DMS79 treated with DMSO at 0.1 percent for 48 hours (cell line): ENCODE measurements at places on chromosomes 3 and 15.

- peak; percentile 1 for DNase-seq
Observed at GRCh38 chr3:73255609-73256029, 194.2 kb downstream of the EBLN2 start.

- no peak for DNase-seq
Observed at GRCh38 chr3:129239991-129240390, 9.4 kb upstream of the COPG1 start.

DNA sequence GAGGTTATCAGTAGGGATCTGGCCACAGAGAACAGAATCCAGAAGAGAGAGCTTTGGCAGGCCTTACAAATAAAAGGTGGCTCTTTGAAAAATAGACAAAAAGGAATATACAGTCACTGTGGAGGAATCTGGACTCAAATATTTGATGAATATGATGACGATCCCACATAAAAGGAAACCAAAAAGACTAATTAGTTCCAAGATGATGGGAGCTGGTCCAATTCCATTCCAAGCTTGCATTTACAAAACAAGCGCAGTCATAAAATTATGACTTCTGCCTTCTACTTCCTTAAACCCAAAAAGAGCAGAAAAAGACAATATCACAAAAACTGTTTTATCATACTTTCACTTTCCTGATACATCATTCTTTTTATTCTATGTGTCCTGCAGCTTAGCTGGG lies 285.8 kb downstream of the DIPK2A start:
- no peak for DNase-seq

DNA sequence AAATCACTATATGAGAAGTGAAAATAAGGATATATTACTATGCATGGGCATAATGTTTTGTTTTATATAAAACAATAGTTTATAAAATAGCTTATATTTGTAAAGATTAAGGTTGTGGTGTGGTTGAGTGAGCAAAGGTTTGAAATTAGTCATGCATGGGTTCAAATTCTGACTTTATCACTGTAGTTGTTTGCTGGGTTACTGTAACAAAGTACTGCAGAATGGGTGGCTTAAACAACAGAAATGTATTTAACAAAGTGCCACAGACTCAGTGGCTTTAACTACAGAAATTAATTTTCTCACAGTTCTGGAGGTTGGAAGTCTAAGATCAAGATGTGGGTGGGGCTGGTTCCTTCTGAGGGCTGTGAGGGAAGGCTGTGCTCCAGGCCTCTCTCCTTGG lies 184.8 kb upstream of the THRB start:
- no peak for DNase-seq

DNA sequence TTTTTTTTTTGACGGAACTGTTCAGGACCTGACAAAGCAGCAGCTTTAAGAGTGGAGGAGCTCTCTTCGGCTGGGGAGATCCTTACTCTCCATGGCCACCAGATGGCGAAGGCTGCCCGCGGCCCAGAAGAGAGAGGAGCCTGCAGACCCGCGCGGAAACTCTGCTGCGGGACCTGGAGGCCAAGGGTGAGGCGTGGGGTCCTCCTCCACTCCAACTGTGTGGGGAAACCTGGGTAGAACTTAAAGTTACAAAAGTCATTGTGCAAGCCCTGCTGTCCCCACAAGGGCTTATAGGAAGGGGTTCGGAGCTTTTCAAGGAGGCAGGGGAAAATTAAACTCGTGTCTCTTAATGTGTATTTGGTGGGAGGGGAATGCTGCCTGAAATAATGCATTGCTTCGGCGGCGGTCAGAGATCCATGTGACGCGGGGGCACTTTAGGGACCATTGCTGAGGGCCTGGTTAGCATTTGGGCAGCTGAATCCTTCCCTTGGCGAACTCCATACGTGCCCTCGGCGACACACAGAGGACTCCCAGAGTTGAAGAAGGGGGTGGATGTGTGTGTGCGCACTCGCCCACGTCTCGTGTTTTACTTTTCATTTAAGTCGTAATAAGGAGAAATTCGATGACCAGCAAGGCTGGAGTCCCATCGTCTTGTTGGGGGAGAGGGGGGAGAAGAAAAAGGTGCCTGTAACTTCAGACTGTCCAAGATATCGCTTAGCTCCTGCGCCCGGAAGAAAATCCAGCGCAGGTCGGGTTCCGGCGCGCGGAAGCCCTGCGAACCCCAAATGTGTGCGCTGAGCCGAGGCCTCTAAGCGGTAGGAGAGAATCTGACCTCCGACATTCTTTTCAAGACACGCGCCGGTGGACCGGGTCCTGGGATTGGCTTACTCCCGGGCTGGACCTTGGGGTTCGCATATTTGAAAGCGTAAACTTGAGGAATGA lies 9.7 kb downstream of the EOMES start:
- DNase-seq = peak; percentile 1

DNA sequence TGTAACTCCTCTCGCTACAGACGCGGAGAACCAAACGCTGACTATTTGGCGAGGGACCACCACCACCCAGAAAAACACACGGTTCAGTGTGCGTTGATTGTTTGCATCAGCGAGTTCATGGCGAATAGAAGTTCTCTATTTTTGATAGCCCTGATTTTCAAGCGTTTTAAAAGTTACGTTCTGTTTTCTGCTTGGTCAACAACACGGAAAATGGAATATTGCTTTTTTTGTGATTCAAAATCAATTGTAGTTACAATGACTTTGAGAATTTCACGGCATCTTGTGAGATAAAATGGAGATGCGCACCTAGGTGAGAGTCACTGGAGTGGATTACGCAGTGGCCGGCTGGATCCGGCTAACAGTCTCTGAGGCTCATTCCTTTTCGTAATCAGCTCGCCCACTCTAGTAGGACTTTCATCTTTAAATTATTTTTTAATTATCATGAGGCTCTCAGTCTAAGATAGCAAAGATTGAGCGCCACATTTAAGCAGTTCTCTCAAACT lies 54.8 kb downstream of the CCDC54 start:
- DNase-seq = peak; percentile 31

GRCh38 chr3:69865925-69866679 lies 126.8 kb downstream of the MITF start:
- no peak for DNase-seq

DNA sequence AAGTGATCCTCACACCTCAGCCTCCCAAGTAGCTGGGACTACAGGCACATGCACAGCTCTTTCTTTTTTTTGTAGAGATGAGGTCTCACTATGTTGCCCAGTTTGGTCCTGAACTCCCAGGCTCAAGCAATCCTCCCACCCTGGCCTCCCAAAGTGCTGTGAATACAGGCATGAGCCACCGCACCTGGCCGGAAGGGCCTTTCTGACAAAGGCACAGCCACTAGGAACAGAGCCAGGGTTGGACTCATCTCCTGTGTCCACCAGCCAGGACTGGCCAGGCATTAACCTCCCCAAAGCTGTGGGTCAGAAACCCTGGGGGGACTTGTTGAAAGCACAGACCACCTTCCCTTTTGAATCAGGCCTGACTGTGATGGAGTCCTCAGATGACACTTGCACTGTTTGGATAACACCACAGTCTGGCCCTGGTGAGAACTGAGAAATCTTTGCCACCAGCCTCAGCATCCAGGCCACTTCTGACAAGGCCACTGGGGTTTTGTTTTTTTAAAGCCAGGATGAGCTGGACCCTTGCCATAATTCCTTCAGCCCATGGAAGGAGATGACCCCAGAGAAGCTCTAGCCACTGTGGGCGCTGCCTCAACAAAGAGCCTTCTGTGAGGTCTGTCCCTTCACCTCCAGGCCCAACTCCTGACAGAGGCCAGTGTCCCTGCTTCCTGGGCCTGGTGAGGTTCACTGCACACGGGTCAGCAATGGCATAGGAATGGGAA lies 4.8 kb downstream of the TKT start:
- no peak for DNase-seq

GRCh38 chr15:85453144-85453872 lies 72.9 kb downstream of the AKAP13 start:
- DNase-seq = no peak

DNA sequence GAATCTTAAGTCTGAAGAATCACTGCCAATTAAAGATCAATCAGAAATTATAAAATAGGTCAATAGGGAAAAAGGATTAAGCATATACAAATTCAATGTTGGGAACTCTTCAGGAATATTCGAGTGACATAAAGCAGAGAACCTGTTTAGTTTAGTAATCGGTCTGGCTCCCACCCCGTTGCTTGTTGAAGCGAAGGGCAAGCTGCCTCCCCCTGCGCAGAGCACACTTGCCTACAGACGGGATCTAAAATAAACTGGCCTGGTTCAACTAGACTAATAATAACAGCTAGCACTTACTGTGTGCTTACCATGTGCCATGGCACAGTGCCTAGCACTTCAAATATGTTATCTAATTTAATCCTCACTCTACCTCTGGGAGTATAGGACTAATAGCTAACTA lies 8.6 kb downstream of the SEMA6D start:
- DNase-seq = peak; percentile 6

GRCh38 chr3:112557976-112558375 lies 3.8 kb downstream of the ATG3 start:
- no peak for DNase-seq

DNA sequence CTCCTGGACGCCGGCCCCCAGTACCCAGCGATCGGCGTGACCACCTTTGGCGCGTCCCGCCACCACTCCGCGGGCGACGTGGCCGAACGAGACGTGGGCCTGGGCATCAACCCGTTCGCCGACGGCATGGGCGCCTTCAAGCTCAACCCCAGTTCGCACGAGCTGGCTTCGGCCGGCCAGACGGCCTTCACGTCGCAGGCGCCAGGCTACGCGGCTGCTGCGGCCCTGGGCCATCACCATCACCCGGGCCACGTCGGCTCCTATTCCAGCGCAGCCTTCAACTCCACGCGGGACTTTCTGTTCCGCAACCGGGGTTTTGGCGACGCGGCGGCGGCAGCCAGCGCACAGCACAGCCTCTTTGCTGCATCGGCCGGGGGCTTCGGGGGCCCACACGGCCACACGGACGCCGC lies 956 bp downstream of the ZIC1 start:
- no peak for DNase-seq

- DNase-seq = no peak
Observed at GRCh38 chr15:52183562-52184173, 7.5 kb downstream of the GNB5 start.

DNA sequence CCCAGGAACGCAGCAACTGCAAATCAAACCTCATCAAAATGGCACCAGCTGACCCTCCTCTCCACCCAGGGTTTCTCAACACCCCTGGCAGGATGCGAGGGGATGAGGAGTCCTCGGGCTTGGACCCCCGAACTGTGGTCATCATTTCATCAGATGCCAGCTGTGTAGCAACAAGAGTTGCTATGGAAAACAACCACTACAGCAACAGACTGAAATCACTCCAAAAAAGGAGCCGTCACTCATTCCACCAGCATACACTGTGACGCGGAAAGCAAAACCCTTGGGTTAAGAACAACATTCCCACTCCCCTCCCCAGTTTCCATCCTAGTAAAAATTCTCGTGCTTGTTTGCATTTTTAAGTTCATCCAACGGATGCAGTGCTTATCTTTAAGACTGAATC lies 40.1 kb downstream of the VGLL4 start:
- no peak for DNase-seq

DNA sequence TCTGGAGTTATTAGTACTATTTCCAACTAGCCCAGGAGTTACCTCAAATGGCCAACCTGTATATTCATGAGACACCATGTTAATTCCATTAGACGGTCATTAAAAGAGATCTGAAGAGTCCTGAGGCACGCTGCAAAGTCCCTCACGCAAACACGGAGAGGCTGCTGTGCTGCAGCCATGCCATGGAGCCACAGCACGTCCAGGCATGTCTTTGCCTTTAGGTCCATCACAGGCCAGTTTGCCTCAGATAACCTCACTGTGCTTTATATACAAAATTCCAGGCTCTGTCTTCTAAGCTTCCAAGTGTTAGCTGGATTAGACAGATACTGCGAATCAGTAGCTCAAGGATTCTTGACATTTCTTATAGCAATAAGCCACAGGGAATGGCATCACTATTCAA lies 9.8 kb upstream of the PLAAT1 start:
- DNase-seq = no peak

- no peak for DNase-seq
Observed at GRCh38 chr3:88141458-88142083, 8.2 kb upstream of the C3orf38 start.

GRCh38 chr15:84855136-84855535 lies 29.3 kb upstream of the SLC28A1 start:
- no peak for DNase-seq

DNA sequence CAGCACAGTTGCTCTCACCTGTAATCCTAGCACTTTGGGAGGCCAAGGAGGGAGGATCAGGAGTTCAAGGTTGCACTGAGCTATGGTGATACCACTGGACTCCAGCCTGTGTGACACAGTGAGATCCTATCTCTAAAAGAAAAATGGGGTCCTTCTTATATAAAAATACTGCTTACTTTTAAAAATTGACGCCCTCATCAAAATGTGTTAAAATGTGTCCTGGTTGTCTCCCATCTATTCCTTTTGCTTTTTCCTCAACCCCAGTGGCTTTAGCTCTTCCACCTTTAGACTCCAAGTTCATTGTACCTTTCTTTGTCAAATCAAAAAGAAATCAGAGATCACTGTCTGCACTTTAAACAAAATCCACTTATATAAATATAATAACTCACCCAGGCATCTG lies 60.3 kb upstream of the GPD1L start:
- no peak for DNase-seq

- no peak for DNase-seq
Observed at GRCh38 chr3:26108846-26109489, 319.1 kb downstream of the OXSM start.

GRCh38 chr3:148861277-148861869 lies 3.7 kb upstream of the CPA3 start:
- peak; percentile 28 for DNase-seq

DNA sequence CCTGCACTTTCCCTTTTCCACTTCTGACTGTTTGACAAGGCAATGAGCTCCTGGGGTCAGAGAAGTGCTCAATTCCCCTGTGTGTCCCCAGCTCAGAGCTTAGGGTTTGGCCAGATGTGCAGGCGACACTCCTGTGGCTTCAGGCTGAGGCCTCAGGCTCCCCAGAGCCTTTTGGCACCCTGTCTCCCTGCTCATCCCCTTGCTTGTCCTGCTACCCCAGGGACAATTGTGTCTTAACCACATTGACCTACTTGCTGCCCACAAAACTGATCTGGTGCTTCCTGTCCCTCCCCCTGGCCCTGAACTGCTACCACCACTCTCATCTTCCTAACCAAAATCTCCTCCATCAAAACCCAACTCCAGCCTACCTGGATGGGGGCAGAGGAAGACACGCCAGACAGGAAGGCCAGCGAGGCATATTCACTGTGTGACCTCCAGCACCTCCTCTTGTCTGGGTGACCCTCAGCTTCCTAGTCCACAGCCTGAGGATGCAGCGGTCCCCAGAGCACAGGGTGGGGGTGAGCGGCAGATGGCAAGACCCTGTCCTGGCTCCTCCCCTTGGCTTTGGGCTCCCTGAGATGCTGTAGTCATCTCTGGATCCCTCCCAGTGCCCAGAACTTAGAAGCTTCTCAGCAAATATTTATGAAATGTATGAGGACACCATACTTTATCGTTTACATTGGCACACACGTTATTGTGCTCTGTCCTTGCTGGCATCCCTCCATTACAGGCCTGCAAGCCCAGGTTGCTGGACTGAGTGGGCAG lies 98.9 kb upstream of the SLC6A6 start:
- no peak for DNase-seq

DNA sequence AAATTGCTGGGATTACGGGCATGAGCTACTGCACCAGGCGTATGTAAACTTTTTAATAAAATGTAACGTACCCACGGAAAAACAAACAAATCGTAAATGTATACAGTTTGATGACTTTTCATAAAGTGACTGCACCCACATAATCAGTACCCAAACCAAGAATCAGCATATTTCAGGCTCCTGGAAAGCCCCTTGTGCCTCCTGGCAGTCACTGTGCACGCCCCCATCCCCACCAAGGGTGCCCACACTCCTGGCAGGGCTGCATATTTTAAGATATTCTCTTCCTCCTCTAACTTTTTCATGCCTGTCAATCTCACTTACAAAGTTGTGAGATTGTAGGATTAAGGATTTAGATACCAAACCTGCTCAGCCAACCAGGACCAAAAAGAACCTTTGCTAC lies 305.5 kb downstream of the SHQ1 start:
- no peak for DNase-seq
